ENCODE measurements at places on chromosomes 1 and 21. TPM values are rescaled to one million over a fixed set of nuclear protein-coding genes. Genes with fewer than 3 reads are reported as not detected.

PIK3R3 gene
- 3.1 TPM for polyA plus RNA-seq

GRCh38 chr21:40334159-40334558 lies 466.9 kb downstream of the PCP4 start:
- DNase-seq = no peak

GRCh38 chr1:227728892-227729143 lies 6.3 kb downstream of the JMJD4 start:
- DNase-seq = no peak

- no peak for DNase-seq
Observed at GRCh38 chr1:159009287-159009686, 420 bp upstream of the IFI16 start.

DNA sequence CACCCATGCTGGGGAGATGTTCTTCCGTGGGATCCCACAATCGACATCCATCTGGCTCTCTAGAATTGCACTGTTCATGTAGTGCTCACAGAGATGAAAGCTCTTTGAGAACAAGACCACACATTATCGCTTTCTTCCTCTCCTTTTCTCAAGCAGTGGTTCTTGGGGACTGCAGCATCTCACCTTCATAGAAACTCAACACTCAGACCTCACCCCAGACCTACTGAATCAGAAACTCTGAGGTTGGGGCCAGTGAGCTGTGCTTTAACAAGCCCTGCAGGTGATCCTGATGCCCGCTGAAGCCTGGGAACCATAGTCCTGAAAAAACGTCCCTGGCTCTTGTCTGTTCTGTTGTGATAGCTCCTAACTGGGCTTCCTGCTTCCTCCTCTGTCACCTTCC lies 251.3 kb upstream of the FGGY start:
- no peak for DNase-seq

DNA sequence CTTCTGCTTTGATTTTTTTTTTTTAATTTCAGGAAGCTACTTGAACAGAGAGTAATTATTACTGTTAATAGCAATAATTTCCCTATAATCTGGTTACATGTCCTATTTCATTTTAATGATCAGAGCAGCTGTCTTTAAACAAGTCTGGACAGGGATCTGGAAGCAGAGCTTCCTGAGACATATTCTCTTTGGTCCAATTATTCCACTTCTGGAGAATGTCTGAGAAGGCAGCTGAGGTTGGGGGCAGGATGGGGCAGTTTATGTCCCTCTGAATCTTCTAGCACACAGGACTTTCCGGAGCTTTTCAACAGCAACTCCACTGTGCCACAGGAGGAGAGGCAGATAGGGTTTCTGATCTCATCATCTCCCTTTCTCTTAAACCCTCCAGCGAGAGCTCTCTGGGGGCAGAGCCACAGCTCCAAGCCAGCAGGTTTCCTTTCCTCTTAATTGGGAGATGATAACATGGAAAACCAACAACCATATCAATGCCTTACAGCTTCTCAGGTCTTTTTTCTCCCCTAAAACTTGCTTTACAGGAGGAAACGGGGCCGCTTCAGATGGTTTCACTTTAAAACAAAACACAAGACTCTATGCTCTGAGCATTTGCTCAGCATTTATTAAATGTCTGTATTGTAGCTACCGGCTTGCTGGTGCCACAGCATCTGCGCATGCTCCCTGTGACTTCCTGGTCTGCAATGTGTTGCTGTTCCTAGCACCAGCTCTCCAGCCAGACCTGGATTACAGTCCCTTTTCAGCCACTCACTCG lies 425.7 kb upstream of the USP24 start:
- no peak for DNase-seq
